ENCODE measurements at places on chromosomes 5 and 9. TPM values are rescaled to one million over a fixed set of nuclear protein-coding genes. Genes with fewer than 3 reads are reported as not detected.

GPR151 gene
- not detected for total RNA-seq

KIAA1958 gene
- total RNA-seq, result 2.2 TPM

GABRA6 gene
- total RNA-seq, result not detected

POU5F2 gene
- total RNA-seq, result 1.3 TPM

SPACA9 gene
- 3.6 TPM for total RNA-seq

SPARC gene
- 330 TPM for total RNA-seq

THBS4 gene
- total RNA-seq, result 25.6 TPM

DNA sequence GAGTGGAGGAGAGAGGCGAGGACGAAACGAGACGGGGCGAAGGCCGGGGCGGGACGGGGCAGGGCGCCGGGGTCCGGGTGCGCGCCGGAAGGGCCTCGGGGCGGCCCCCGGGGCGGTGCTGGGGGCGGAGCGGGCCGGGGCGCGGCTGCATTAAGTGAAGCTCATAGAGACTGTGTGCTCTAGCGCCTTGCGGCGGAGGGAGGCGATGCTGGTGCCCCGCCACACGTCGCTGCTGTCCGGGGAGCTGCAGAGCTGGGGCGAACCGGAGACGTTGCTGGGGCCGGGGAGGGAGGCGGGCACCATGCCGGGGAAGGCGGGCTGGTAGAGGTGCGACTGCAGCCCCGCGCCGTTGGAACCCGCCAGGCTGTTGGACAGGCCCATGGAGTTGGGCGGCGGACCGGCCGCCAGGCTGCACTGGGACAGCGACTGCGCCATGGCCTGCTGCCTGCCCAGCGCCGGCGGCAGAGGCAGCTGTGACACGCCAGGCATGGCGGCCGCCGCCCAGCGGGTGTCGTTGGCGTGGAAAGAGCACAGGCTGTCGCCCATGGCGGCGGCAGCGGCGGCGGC, 8.3 kb downstream of the OTP start:
- no peak for DNase-seq
- H3K27ac ChIP-seq, result no peak overlapping the region
- H3K4me3 ChIP-seq, result peak overlapping the region; percentile 50

DNA sequence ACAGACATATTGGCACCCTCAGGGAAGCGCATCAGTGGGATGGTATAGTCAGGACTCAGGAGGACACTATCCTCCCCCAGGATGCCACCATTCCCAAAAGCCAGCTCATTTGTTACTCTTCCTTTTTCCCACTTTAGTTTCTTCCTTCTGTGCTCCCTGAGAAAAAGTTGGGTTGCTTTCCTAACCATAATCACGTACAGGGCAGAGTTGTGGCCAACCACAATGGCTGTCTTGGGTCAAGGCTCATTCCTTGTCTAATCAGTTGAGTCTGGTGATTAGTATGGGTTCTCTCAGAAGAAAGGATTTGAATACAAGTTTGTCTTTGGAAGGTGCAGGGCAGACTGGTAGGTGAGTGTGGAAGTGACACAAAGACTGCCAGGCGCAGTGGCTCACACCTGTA, 26.6 kb upstream of the ATP6V1G1 start:
- H3K4me3 ChIP-seq, result no peak overlapping the region
- no peak overlapping the region for H3K27ac ChIP-seq
- no peak for DNase-seq
- no peaks in the 10 kb centered on the region for H3K4me1 ChIP-seq
- H3K27me3 ChIP-seq, result no peaks in the 10 kb centered on the region
- H3K36me3 ChIP-seq, result no peaks in the 10 kb centered on the region

GRCh38 chr9:18423791-18424531, 50.0 kb upstream of the ADAMTSL1 start:
- H3K36me3 ChIP-seq, result no peaks in the 10 kb centered on the region
- H3K4me3 ChIP-seq, result no peak overlapping the region
- no peak overlapping the region for H3K27ac ChIP-seq
- H3K27me3 ChIP-seq, result no peaks in the 10 kb centered on the region
- no peak for DNase-seq

DNA sequence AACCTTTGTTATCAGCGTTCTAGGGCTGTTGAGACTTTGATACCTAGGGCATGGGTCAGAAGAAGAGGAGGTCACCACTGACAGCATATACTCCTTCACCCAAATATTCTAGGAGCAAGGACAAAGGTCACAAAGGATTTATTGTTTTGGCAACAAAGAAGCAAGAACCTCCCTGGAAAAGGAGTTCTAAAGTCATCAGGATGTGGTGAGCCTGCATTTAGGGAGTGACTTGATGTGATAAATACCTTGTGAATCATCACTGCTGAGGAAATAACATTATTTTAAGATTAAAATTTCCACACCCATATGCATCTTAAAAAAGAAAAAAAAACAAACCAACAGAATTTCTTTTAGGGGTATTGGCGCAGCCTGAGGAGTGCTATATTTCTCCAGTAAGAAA, 13.9 kb downstream of the IFNA1 start:
- H3K4me3 ChIP-seq, result no peak overlapping the region
- H3K27me3 ChIP-seq, result no peaks in the 10 kb centered on the region
- H3K27ac ChIP-seq, result no peak overlapping the region
- H3K4me1 ChIP-seq, result no peaks in the 10 kb centered on the region

DNA sequence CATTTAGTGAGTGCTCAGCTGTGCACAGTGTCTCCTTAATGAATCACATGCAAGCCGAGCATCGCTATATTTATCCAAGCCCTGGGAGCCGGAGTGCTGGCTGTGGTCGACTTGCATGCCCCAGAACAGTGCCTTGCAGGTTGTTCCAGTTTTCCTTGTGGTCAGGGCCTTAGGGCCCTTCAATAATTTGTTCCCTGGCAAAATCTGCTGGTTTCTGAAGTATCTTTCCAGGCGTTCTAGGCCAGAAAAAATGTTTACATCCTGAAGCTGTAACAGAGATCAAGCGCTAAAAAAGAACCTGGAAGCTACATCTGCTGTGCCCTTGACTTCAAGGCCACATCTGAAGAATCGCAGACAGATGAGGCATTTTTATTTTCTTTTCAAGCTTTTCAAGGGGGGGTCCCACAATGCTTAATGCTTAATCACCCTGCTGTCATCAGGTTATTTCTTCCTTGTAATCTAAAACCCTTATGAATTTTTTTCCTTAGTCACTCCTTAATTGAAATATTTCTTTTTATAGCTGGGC, 105.8 kb downstream of the DOCK2 start:
- no peak overlapping the region for H3K4me3 ChIP-seq
- no peak overlapping the region for H3K27ac ChIP-seq
- no peaks in the 10 kb centered on the region for H3K27me3 ChIP-seq
- H3K4me1 ChIP-seq, result no peaks in the 10 kb centered on the region
- no peaks in the 10 kb centered on the region for H3K36me3 ChIP-seq
- DNase-seq, result no peak

DNA sequence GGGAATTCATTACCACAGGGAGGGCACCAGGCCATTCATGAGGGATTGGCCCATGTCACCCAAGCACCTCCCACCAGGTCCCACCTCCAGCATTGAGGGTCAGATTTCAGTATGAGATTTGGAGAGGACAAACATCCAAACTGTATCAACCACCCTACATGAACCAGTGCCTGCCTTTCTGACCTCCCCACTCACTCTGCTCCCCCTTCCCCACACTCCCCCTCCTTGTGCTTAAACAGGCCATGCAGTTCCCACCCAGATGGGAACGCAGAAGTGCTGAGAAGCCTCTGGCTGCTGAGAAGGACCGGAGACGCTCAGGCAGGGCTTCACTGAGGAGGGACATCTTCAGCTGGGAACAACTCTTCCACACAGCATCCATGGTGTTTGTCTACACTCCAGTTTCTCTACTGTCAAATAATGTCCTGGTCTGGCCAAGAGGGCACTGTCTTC, 30.0 kb upstream of the ADAMTS2 start:
- H3K27me3 ChIP-seq, result no peaks in the 10 kb centered on the region
- H3K4me1 ChIP-seq, result no peaks in the 10 kb centered on the region
- no peak overlapping the region for H3K27ac ChIP-seq
- DNase-seq, result no peak
- H3K4me3 ChIP-seq, result no peak overlapping the region
- no peaks in the 10 kb centered on the region for H3K36me3 ChIP-seq

- DNase-seq, result no peak
- H3K4me1 ChIP-seq, result no peaks in the 10 kb centered on the region
- no peak overlapping the region for H3K4me3 ChIP-seq
- H3K36me3 ChIP-seq, result no peaks in the 10 kb centered on the region
- H3K27ac ChIP-seq, result no peak overlapping the region
- no peaks in the 10 kb centered on the region for H3K27me3 ChIP-seq
These were observed 27.7 kb downstream of the FST start for GRCh38 chr5:53508125-53508524.

GRCh38 chr5:91061946-91062562, 321.1 kb downstream of the ARRDC3 start:
- H3K27me3 ChIP-seq, result no peaks in the 10 kb centered on the region
- peaks cover 13% of the 10 kb centered on the region for H3K4me1 ChIP-seq
- H3K4me3 ChIP-seq, result no peak overlapping the region
- no peak for DNase-seq
- H3K36me3 ChIP-seq, result no peaks in the 10 kb centered on the region

DNA sequence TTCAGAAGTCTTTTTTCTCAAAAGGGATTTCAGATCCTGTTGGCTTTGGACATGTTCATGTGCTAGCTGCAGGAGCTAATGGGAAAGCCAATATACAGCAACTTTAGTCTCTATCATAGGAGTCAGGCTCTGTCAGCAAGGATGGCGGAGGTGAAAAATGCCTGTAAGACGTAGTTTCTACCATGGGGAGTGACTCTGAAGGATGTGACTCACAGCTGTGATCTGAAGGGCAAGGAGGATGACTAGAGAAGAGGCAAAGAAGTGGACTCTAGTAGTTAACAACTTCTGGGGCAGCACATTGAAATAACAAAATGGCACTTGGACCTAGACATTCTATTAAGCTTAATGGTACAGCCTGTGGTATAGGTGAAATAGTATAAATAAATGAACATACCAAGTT, 3.1 kb upstream of the NDUFS4 start:
- H3K27me3 ChIP-seq, result no peaks in the 10 kb centered on the region
- DNase-seq, result no peak
- no peak overlapping the region for H3K27ac ChIP-seq
- H3K4me1 ChIP-seq, result peaks cover 13% of the 10 kb centered on the region

DNA sequence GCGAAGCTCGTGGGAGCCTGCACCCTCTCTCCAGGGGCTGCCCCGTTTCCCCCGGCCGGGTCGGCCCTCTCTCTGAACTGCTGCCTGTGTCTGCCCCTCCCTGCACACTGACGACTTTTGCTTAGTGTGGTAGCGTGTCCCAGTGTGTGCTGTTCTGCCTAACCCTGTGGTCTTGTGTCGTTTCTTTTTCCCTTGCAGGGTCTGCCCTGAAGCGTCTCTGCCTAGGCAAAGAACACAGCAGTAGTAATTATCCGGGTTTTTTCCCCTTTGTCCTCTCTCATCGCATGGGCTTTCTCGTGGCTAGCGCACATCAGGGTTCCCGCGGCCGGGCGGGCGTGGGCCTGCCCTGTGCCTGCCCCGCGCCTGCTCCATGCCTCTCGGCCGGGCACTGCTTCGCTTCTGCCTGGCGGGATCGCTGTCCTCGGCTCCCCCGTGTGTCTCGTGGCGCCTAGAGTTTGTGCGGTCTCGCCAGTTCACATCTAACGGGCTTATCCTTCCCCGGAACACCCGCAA, 122.7 kb downstream of the WNK2 start:
- H3K36me3 ChIP-seq, result peaks cover 21% of the 10 kb centered on the region
- H3K4me1 ChIP-seq, result peaks cover 31% of the 10 kb centered on the region
- no peaks in the 10 kb centered on the region for H3K27me3 ChIP-seq
- DNase-seq, result no peak
- no peak overlapping the region for H3K4me3 ChIP-seq

GRCh38 chr5:126852841-126853271, 75.9 kb downstream of the LMNB1 start:
- H3K36me3 ChIP-seq, result no peaks in the 10 kb centered on the region
- DNase-seq, result peak; percentile 86
- no peak overlapping the region for H3K27ac ChIP-seq

GRCh38 chr5:181167814-181168488, 20.6 kb downstream of the OR2V2 start:
- no peaks in the 10 kb centered on the region for H3K36me3 ChIP-seq
- H3K4me1 ChIP-seq, result peaks cover 14% of the 10 kb centered on the region
- DNase-seq, result no peak
- peaks cover 30% of the 10 kb centered on the region for H3K27me3 ChIP-seq

DNA sequence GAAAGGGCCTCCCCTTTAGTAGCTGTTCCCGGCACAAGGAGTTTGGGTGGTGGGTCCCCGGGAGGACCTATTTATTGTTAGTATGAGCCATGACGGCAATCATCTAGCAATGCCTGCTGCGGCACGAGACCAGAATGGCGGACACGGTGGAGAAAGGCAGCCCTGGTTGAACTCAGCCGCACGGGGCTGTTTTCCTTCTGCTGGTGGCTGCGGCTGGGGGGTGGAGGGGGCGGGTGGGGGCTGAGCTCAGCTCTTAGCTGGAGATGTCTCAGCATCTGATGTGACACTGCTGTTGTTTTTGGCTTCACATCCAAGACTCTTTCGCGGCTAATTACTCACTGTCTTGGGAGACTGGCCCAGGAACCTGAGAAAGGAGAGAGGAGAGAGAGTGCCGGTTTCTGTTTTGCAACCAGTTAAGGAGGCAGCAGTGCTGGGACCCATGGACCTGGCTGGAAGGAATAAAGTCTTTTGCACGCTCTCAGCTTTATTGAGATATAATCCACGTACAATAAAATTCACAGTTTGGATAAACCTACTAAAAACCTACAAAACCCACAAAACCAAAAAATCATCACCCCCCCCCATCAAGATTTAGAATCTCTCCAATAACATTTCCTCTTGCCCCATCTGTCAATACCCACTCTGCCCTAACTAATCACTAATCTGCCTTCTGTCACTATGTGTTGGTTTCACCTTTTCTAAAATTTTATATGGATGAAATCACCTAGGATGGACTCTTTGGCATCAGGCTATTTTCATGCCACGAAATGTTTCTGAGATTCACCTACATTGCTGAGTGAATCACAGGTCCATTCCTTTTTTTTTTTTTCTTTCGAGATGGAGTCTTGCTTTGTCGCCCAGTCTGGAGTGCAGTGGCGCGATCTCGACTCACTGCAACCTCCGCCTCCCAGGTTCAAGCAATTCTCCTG, 81.8 kb upstream of the NEURL1B start:
- peak; percentile 95 for DNase-seq
- no peaks in the 10 kb centered on the region for H3K27me3 ChIP-seq
- no peaks in the 10 kb centered on the region for H3K36me3 ChIP-seq

GRCh38 chr9:113623851-113624485, 160.4 kb downstream of the RGS3 start:
- H3K27ac ChIP-seq, result no peak overlapping the region
- no peak overlapping the region for H3K4me3 ChIP-seq
- no peaks in the 10 kb centered on the region for H3K36me3 ChIP-seq
- DNase-seq, result no peak

DNA sequence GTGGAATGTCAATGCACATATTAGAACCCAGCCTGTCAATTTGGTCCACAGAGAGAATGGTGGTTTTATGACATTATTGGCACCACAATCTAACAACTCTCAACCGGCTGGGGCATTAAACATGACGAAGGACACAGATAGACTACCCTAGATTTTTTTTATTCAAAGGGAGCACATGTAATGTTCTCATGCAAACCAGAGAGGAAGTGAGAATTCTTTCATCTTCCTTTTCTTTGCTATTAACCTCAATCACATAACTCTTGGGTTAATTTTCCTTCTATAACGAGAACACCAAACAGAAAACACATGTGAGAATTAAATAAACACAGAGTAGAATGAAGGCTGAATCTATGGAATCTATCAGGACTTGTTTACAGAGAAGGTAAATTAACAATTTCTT, 94.9 kb upstream of the TNC start:
- H3K4me1 ChIP-seq, result peaks cover 3% of the 10 kb centered on the region
- H3K27ac ChIP-seq, result no peak overlapping the region
- H3K27me3 ChIP-seq, result no peaks in the 10 kb centered on the region
- no peak overlapping the region for H3K4me3 ChIP-seq

GRCh38 chr9:5515261-5515650, 4.9 kb downstream of the PDCD1LG2 start:
- H3K36me3 ChIP-seq, result no peaks in the 10 kb centered on the region
- H3K27ac ChIP-seq, result no peak overlapping the region
- no peak overlapping the region for H3K4me3 ChIP-seq
- no peak for DNase-seq
- H3K27me3 ChIP-seq, result no peaks in the 10 kb centered on the region
